ENCODE measurements at places on chromosomes 16 and 17.

DNA sequence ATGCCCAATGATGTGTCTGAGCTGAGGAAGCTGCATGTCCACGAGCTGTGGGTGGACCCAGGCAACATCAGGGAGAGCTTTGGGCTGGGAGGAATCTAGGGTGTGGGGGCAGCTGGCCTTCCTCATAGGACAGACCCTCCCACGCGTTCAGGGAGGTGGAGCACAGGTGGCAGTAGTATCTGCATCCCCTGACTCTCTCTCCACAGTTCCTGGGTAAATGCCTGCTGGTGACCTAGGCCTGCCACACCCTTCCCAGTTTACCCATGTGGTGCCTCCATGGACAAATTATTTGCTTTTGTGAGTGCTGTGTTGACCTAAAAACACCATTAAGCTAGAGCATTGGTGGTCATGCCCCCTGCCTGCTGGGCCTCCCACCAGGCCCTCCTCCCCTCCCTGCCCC is 3.2 kb downstream of the HBM start:
- no peak for DNase-seq

GRCh38 chr17:4722678-4723240 is 8.5 kb upstream of the MED11 start:
- no peak for DNase-seq

- DNase-seq, result no peak
Measured at GRCh38 chr17:14203388-14203787, 33.3 kb downstream of the CDRT15 start.

DNA sequence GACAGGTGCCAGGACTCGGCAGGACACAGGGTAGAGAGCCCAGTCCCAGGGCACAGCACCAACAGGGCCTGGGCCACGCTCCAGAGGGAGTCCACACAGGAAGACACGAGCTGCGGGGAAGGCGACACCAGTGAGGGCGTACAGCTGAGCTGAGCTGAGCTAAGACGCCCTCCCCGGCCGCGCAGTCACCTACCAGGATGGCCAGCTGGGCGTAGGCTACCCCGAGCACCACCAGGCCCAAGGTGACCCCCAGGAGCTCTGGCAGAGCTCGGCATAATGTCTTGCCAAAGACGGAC is 42.6 kb downstream of the TSC2 start:
- no peak for DNase-seq

GRCh38 chr17:81323083-81323369 is 27.9 kb upstream of the SLC38A10 start:
- DNase-seq, result no peak

- no peak for DNase-seq
Measured at GRCh38 chr16:28974437-28975157, at the start of gene SPNS1. Gene SPNS1, plus strand, starts transcription at chr16:28974778. Its CDS starts 374 bp downstream, at chr16:28975152.

DNA sequence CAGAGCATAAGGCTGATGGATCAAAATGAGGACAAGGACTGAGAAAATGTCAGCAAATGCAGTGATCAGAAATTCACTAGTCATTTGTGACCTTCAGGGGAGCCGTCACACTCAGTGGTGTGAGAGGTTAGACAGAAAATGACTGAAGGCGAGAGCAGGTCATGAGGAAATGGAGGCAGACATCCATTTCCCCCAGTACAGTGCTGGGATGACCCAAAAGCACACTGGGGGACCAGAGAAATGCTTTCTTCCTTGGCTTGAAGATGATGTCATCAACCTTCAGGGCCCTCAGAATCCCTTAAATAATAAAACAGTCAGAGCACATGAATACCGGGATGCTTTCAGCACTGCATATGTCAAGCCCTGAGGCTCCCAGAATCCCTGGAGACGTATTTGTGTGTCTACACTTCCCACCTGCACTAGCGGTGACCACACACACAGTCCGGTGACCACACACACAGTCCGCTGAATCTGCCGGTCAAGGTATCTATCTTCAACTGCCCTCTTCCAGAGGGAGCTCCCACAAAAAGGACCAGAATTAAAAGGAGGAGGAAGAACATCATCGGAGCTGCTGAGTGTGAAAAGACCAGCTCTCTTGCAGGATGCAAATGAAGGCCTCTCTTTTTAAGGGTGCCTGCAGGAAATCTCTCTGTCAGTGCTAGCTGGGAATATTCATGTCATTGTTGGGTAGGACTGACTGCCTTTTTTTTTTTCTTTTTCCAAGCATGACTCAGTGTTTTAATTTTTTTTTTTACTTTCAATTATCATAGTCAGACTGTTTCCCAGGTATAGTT is 8.2 kb downstream of the UBE2O start:
- no peak for DNase-seq

- no peak for DNase-seq
Measured at GRCh38 chr16:49928176-49929041, 72.5 kb upstream of the ZNF423 start.

DNA sequence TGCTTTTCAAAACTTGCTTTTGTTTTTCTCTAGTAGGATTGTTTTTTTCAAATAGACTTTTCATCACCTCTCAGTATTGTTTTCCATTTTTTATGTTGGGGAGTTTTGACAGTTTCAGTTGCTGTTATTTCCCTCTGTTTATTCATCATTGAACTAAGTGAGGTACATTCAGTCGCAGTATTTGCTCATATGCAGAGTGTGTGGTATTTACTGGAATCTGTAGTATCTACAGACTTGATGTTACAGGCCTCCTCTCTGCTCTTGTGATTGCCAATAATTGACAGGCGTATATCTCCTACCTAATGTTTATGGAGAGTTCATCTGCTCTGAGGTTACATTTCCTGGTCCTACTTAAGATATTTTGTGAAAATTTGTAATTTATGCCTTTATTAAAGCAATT is 49.6 kb downstream of the COX10 start:
- DNase-seq, result no peak

- DNase-seq, result peak; percentile 56
Measured at GRCh38 chr17:35968520-35969054, 12.7 kb downstream of the CCL16 start.

DNA sequence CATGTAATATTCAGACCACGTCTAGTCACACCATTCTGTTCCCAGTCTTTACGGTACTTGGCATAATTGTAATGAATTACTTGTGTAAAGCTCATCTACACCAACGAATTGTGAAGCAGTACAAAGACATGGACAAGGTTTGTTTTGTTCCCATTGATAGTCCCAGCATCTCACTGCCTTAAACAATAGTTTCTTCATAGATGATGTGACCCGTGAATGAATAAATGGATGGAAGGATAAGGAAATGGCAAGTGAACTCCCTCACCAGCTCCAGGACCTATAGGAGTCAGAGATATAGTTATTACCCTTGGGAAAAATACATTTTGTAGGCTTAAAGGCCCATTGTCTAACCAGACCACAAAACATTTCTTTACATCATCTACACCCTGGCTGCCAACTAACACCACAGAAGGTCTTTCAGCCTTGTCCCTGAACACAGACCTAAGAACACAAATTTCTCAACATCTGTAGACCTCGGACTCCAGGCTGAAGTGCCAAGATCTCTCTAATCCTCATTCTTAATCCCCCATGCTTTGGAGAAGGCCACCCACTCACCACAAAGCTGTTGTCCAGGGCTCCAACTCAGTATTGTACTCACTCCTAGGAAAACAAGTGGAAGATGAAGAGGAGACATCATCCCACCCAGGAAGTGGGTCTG is 38.2 kb downstream of the MAF start:
- no peak for DNase-seq

GRCh38 chr16:27363797-27364196 is 38.2 kb upstream of the IL21R start:
- no peak for DNase-seq

GRCh38 chr16:53789137-53789536 is 85.2 kb downstream of the FTO start:
- no peak for DNase-seq

DNA sequence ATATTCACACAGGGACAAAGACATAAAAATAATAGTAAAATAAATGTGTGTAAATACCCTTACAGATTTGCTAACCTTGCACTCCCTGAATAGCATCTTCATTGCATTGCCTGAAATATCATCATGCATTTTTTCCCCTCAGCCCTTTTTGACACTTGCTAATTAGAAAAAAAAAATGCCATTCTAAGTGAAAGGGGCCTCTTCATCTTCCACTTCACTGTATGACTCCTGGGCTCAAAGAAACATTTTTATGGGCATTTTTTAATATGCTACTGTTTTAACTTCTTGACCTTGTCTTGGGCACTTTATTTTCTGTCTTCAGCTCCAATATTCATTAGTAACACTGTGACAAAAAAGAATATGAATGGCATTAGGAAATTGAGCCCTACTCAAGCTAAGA is 1424.4 kb downstream of the CDH8 start:
- no peak for DNase-seq

GRCh38 chr17:36907407-36907806 is 29.9 kb upstream of the LHX1 start:
- DNase-seq, result no peak

- DNase-seq, result no peak
Measured at GRCh38 chr17:73643001-73643851, 1.0 kb downstream of the SDK2 start.

DNA sequence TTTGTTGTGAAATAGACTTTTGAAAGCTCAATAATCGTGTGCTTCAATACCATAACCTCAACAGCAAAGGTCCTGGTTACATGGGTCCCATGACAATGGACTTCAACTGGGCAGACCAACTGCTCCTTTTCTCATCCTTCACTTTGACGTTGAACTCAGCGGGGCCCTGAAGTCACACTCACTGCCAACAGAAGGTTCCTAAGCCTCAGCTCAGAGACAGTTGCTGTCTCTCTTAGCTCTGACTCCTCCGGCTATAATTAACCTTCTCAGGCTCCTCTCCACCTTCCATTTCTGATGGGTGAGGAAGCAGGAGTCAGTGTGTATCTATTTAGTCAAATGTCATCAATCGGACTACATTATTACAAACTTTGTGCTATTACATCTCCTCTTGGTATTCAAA is 23.8 kb downstream of the MPP3 start:
- DNase-seq, result no peak

DNA sequence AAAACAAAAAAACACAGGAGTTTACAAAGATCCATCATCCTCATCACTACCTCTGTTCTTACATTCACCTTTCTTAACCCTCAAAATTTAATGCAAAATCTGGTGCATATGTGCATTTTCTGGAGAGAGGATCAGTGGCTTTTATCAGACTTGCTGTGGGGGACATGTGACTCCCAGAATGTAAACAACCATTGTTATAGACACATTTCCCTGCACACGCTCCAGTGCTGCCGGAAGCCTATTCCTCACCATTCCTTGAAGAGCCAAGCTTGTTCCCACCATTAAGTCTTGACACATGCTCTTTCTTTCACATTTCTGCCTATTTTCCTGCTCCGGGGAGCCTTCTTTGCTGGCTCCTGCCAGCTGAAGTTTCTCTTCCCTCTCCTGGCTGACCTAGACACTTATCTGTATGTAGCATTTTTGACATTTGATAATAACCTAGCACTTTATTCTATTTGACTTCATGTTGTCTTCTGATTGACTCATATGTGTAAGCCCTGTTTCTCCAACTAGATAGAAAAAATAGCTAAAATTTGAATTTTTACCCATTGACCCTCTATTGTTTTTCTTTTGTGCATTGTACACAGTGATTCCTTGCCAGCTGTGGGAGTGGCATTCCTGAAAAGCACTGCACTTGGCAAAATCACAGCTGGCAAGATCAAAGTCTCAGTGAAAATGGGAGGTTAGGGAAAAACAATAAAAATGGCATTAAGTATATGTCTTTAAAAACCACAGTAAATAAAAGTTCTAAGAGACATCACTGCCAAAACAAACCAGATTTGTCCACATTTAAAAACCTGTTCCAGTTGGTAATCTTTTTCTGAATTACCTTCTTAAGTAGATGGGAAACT is 76.8 kb upstream of the CIBAR2 start:
- no peak for DNase-seq

GRCh38 chr16:79982361-79982760 is 381.8 kb upstream of the MAF start:
- no peak for DNase-seq

- no peak for DNase-seq
Measured at GRCh38 chr17:39687101-39687545, 734 bp downstream of the PGAP3 start.

DNA sequence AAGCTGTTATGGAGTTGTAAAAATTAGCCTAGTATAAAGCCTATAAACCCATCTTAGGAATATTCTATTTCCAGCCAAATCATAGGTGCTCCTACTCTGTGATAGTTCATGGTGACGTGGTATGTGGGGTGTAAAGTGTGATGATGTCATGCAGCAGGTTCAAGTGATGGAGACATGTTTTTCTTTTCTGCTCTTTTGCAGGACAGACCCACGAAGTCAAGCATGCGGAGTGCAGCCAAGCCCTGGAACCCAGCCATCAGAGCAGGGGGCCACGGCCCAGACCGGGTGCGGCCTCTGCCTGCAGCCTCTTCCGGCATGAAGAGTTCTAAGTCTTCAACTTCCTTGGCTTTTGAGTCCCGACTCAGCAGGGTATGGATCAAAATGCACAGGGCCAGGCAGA is 87.3 kb downstream of the SPECC1 start:
- no peak for DNase-seq

DNA sequence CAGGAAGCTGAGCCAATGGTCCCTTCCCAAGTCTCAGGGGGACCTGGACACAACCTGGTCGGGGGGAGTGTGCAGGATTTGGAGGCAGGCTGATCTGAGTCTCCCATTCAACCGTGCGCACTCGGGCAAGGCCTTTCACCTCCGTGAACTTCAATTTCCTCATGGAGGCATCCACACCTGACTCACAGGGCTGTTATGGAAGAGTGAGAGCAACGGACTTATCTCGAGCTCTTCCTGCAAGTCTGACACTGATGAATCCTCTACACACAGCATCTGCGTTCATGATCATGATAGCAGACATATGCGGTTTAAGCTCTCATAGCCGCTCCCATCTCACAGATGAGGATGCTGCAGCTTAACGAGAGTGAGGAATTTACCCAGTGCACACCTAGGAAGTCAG is 21.6 kb downstream of the TIMM22 start:
- DNase-seq, result no peak

GRCh38 chr17:75995385-75995925 is 5.2 kb upstream of the CDK3 start:
- DNase-seq, result no peak

GRCh38 chr16:27743963-27744362 is 194.0 kb downstream of the KATNIP start:
- no peak for DNase-seq

DNA sequence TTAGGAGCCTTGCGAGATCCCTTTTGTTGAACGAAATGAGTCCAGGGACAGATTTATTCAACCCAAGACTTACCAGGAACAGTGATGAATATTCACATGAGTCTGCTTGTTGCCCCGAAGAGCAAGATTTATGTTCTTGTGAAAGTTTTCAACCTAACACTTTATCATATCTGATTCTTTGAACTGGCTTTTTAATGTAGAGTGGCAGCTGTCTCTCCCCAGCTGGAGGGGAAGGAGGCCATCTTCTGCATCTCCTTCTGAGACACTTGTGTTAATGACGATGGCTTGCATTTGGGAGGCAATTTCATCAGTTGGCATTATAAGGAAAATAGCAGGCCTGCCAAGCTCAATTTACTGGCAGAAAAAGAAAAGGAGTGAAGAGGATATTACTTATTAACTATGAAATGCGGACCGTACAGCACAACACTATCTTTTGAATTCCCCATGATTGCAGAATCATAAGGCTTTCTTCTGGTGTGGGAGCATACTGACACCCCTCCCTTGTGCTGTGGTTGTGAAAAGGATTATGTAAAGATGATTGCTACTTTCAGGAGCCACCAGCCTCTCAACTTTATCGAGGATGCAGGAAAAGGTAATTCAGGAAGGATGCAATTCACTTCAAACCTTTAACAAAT is 35.7 kb downstream of the SMARCE1 start:
- DNase-seq, result no peak

GRCh38 chr17:74149597-74150427 is 53.7 kb upstream of the RPL38 start:
- DNase-seq, result peak; percentile 47

- DNase-seq, result no peak
Measured at GRCh38 chr16:56408379-56409098, 16.8 kb downstream of the AMFR start.

- no peak for DNase-seq
Measured at GRCh38 chr16:80623376-80623775, 82.6 kb downstream of the DYNLRB2 start.
